EH (cell line): ENCODE measurements at places on chromosomes 1 and 21.

DNA sequence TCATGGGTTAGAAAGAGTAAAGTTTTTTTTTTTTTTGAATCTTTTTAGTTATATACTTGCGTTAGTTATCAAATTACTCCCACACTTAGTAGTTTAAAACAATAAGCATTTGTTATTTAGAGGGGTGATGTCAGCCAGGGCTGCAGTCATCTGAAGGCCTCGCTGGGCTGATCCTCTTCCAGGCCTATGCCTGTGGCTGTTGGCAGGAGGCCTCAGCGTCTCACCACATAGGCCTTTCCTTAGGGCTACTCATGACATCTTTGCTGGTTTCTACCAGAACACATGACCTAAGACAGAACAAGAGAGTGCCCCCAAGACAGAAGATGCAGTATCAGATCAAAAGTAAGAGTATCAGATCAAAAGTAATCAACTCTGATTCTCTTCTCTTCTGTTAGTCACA is 167.4 kb downstream of the HHAT start:
- peak; percentile 81 for DNase-seq

- no peak for DNase-seq
Measured at GRCh38 chr1:36883315-36883949, 150.9 kb downstream of the GRIK3 start.

DNA sequence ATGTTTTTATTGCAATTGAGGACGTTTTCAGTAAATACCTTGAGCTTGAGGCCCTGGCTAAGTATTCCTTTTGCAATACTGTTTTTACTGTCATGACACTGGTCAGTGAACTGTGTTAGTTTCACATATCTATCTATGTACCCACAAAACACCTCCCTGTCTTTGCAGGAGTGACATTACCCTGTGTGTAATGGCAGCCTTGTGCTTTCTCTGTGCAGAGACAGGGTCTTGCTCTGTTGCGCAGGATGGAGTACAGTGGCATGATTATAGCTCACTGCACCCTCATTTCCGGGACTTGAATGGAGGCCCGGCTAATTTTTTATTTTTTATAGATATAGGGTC is 8.9 kb downstream of the YBX1 start:
- no peak for DNase-seq

DNA sequence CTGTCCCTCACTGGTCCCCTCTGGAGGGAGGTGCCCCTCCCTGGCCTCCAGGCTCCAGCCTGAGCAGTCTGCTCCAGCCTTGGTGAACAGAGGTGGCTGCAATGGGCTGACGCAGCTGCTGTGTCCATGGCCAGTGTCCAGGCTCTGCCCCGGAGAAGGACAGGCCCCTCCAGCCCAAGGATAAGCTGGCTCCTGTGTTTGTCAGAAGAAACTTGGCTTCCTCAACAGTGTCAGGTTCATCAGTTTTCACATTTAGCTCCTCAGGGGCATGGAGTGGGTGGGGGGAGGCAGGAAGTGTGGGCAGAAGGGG is 402.8 kb downstream of the MATN1 start:
- no peak for DNase-seq

DNA sequence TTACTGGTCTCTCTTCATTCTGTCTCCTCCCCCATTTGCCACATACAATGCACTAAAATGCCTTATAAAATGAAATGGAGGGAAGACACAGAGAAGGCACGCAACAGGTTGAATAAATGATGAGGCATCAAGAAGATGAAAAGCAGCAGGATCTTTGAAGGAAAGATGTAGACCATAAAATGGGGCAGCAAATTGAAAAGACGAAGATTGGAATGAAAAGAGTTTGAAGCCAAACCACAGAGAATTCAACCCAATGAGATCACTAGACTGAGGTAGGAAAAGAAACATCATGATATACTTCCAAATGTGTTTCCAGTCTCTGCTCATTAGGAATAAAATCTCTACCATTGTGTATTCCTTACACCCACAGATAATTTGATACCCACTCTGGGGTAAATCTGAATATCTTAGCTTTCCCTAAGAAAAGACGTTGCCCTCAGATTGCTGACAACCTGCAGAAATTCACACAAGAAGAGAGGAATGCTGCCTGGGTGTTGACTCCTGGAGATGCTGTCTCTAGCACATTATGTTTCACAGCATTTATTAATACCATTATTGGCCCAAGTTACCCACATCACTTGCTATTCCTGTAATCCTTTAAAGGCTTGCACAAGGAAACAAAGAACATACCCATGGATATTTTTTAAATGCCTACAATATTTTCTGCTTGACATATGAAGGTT is 230.9 kb downstream of the LTN1 start:
- peak; percentile 88 for DNase-seq

GRCh38 chr1:219299420-219299819 is 125.7 kb downstream of the LYPLAL1 start:
- peak; percentile 48 for DNase-seq

DNA sequence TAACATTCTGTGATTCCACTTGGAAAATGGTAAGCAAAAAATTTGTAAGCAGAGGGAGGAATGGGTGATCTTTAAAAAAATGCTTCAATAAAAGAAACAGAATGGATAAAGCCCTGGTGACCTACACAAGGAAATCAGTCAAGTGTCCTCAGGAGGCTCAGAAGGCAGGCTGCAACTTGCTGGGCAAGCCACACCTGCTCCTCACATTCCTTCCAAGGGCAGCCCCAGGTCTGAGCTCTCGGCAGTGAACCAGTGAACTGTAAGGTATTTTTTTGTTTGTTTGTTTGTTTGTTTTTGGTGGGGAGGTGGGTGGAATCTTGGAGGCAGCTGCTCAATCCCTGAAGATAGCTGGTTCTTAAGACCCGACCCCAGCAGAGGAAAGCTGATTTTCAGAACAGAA is 4.4 kb downstream of the TACSTD2 start:
- no peak for DNase-seq

- no peak for DNase-seq
Measured at GRCh38 chr1:220160027-220160426, 66.1 kb downstream of the IARS2 start.

GRCh38 chr1:116503546-116504307 is 67.1 kb downstream of the CD58 start:
- DNase-seq, result no peak

DNA sequence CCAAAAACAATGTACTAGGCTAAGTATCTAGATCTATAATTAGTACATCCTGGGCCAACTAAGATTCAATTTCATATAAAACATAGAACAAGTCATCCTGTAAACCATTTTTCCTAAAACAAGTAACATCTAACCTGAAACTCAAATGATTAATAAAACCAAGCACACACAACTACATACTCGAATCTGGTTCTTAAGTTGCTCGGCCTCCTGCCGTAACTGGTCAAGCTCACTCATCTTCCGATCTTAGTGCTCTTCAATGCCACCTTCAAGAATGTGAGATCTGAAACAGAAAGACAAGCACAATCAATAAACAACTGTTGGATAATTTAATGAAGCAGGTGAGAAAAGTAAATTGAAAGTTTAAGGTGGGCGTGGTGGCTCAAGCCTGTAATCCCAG is 46.9 kb upstream of the NADK start:
- no peak for DNase-seq

GRCh38 chr1:153608742-153609584 is 4.0 kb downstream of the S100A16 start:
- peak; percentile 98 for DNase-seq

GRCh38 chr1:67052741-67053534 is 1.0 kb downstream of the SLC35D1 start:
- DNase-seq, result peak; percentile 70

- DNase-seq, result peak; percentile 17
Measured at GRCh38 chr21:36610201-36610600, 88.7 kb upstream of the SIM2 start.

DNA sequence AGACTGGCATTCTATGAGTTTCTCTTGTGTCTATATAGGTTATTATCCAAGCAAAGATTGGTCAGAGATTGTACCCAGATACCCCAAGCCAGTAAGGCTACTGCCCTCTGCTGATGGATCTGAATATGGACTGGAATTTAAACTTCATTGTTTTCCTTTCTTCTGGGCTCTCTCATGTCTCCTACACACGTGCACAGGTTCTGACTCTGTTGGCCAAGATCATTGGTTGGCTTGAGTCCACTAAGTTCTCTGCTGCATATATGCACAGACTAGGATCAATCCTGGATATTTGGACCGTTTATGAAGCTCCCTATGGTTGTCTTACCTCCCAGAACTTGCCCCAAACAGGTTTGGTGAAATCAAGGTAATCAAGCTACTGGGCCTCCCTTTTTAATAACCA is 69.7 kb downstream of the CC2D1B start:
- DNase-seq, result peak; percentile 66

- DNase-seq, result no peak
Measured at GRCh38 chr1:223631956-223632355, 33.5 kb downstream of the CAPN8 start.

DNA sequence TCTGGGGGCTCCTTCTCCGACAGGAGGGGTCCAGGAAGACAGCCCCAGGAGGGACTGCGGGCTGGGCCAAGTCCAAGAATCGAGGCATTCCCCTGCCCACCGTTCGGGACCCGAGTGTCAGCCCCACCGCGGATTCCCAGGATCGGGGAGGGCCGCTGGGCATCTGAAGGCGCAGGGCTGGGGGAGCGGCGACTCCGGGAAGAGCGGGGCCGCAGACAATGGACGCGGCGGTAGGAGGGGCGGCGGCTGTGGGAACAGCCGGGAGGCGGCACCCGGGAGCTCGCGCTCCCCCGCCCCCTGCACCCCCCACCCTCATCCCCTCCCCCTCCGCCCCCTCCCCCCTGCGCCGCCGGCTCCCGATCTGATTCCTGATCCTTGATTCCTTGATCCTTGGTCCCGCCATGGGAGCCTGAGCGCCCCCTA is at the start of gene VANGL2:
Gene VANGL2 (plus strand): TSS at position 342 of the 423 bp plus-strand sequence. CDS start 15,274 bp downstream, outside the sequence.
- peak; percentile 10 for DNase-seq

- peak; percentile 97 for DNase-seq
Measured at GRCh38 chr1:19450811-19451515, 34.4 kb downstream of the CAPZB start.

- peak; percentile 96 for DNase-seq
Measured at GRCh38 chr1:246428542-246429308, 78.4 kb downstream of the SMYD3 start.

DNA sequence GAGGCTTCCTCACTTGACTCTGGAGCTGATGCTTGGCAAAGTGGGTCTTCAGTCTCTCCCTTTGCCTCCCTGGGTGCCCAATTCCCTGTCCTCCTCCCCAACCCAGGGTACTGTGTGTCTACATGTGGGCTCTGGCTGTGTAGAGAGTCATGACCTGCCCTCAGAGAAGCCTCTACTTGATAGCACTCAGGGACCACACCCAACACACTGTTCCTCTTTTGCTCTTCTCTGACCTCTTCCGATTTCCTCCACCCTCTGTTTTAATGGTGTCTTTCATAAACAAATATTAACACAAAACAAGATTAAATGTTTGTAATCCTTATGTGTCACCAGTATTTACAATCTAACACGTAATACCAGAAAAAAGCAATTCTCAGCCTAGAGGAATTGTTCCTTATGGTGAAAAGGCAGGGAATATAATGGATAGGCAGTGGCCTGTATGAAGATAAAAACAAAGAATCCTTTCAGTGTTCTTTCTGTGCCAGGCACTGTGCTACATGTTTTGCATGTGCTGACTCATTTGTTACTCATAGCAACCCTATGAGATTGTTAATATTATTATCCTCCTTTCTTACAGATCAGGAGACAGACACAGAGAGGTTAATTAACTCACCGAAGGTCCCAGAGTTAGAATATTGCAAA is 58.2 kb downstream of the HSD3B1 start:
- DNase-seq, result no peak

GRCh38 chr1:186476264-186477040 is 15.5 kb upstream of the PDC start:
- DNase-seq, result peak; percentile 49

DNA sequence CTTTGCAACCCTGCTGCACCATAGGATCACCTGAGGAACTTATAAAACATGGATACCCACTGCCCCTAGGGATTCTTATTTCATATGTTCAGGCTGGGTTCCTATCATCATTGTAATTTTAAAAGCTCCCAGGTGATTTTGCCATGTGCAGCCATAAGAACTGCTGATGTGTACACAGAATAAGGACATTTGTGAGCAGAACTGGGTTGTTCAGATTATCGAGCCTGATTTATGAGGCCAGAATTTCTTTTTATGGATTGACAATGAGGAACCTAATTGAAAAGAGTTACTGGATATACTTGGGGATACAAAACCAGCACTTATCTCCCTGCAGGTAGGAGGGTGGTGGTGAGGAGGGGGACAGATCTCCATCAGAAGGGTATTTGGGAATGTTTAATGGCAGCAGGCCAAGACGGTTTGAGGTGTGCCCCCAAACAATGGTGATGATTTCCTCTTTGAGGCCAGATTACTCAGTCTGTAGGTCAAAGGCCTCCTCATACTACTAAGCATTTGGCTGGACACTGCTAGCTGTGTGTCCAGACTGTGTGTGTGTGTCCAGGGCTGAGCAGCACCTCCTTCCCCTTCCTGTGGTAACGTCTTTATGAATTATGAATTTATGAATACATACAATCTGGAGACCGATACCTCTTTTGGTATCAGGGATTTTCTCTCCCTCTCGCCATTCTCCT is 18.9 kb downstream of the NOS1AP start:
- no peak for DNase-seq

DNA sequence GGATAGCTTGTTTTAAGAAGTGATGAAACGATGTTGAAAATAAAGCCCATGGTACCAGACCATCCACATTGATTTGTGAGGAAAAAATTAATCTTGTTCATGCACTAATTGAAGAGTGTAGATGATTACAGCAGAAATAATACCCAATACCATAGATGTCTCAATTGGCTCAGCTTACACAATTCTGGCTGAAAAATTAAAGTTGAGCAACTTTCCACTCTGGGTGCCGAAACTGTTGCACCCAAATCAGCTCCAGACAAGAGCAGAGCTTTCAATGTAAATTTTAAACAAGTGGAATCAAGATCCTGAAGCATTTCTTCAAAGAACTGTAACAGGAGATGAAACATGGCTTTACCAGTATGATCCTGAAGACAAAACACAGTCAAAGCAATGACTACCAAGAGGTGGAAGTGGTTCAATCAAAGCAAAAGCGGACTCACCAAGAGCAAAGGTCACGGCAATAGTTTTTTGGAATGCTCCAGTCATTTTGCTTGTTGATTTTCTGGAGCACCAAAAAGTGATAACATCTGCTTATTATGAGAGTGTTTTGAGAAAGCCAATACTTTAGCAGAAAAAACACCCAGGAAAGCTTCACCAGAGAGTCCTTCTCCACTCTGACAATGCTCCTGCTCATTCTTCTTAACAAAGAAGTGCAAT is 16.1 kb upstream of the KCNA3 start:
- DNase-seq, result no peak

- no peak for DNase-seq
Measured at GRCh38 chr1:205719015-205719414, 31.0 kb downstream of the NUCKS1 start.

DNA sequence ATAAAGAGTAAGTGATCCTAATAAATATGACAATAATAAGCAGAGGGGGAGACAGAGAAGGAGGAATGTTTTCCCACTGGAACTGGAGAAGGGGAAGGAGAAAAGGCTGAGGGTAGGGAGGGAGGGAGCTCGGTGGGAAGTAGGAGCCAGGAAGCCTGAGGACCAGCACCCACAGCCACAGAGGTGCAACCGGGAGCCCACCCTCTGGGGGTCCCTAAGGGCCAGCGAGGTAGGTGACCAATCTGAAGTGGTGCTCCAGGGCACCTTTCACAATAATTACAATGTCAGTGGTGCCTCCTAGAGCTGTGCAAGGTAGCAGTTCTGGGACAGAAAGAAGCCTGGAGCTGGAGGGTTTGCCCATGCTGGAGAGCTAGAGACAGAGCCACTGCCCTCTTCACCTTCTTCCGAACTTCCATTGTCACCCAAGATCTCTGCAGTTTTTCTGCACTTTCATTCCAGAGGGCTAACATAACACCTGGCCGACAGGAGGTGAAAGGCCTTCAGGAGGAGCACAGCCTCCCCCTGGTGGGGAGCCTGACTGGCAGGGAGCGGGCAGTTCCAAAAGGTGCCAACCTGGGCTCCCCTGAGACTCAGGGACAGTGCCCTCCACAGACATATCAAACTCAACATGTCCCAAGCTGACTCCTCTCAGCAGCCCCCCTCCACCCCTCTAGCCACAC is 4.1 kb upstream of the AHCYL1 start:
- DNase-seq, result no peak
